ENCODE measurements at places on chromosomes 11 and 22.

DNA sequence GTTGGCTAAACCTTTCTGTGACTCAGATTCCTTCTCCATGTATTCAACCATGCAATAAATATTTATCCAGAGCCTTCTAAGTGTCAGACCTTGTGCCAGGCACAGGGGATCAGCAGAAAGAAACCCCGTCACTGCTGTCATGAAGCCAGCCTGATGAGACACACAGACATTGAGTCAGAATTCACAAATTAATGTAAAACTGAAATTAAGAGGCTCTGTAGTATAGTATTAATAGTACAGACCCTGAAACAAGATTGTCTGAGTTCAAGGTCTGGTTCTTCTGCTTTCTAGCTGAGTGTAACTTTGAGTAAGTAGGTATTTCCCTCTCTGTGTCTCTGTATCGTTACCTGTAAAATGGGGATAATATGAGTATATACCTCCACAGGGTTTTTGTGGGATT, 46.9 kb downstream of the ME3 start:
- DNase-seq, result no peak

GRCh38 chr11:13955971-13956421, 6.5 kb upstream of the SPON1 start:
- peak; percentile 51 for DNase-seq

- no peak for DNase-seq
These were observed 267.4 kb upstream of the CCDC179 start for GRCh38 chr11:23127706-23128105.

DNA sequence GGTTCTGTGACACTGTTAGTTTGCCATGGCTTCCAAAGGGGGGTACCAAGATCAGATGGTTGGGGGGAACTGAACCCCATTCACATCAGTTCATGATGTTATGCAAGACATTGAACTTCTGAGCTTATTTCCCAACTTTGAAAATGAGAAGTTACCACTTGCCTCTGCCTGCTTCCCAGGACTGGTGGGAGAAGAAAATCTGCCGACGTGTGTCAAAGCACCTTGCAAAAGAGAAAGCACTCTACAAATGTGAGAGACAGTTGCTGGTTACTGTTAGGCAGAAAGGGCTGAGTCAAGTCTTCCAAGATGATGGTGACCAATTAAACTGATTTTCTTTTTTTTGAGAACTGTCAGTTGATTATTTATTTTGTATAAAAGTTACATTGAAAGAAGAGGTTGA, 45.6 kb downstream of the SMCO4 start:
- peak; percentile 47 for DNase-seq

DNA sequence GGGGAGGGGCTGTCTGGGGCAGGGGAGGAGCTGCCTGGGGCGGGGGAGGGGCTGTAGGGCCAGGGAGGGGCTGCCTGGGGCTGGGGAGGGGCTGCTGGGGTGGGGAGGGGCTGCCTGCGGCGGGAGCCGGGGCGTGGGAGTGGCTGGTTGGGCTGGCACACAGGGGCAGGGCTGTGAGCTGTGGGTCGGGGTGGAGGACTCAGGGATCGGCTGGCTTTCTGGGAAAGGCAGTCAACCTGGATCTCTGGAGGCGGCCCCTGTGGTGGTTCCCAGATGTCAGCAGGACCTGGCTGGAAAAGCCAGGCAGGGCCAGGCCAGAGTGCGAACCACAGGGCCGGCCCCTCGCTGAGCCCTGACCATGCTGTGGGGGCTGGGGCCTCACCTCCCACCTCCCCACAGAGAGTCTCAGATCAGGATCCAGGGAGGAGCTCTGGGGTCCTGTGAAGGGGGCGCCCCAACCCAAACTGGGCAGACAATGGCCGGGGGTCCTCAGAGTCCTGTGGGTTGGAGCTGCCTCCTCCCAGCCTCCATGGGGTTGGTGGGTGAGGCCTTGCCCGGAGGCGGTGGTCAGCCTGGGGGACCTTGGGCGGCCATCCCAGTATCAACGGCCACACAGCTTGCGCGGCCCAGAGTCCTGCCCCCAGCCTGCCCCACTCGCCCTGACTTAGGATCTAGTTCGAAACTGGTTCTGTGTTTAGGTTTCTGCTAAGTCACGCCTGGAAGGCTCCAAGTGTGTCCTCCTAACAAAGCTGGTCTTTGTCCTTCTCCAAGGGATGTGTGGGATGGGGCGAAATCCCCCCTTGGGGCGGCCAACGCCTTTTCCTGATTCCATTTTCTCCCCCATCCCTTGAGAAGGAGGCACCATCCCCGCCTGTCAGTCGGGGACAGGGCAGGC, 1.9 kb downstream of the MUC5B start:
- DNase-seq, result no peak

DNA sequence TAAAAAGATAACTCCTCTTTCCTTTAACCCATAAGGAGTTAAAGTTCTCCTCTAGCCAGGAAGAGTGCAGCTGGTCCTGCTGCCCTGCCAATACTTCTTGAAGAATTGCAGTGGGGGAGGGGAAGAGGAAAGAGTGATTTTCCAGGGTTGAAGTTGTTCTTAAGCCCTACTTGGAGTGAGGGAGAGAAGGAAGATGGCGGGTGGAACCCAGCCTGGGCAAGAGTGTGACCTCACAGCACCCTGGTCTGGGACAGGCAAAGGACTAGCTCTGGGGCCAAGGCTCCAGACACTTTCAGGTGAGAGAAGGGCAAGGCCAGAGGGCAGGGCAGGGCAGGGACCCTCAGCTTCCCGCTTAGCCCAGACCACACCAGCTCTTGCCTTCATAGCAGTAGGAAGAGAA, 6.6 kb downstream of the TNKS1BP1 start:
- DNase-seq, result no peak

DNA sequence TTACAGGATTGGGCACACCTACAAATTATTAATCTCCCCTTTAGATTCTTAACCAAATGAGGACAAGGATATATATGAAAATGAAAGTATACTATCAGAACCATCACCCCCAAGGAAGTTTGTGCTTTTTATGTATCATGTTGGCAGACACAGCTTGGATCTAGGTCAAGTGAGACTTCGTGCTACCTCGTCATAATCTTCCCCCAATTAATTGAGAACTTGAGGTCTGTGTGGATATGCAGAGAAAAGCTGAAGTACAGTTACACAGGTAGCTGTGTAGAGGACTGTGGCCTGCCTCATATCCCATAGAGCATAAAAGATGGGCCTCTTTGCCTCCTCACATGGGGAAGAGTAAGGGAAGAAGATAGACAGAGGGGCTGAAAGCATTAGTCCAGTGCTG, 45.6 kb downstream of the DNHD1 start:
- no peak for DNase-seq

GRCh38 chr11:58731819-58732218, at the start of gene GLYAT:
Gene GLYAT (minus strand): TSS chr11:58731943. CDS start chr11:58724496, 7,447 bp downstream.
- DNase-seq, result no peak

DNA sequence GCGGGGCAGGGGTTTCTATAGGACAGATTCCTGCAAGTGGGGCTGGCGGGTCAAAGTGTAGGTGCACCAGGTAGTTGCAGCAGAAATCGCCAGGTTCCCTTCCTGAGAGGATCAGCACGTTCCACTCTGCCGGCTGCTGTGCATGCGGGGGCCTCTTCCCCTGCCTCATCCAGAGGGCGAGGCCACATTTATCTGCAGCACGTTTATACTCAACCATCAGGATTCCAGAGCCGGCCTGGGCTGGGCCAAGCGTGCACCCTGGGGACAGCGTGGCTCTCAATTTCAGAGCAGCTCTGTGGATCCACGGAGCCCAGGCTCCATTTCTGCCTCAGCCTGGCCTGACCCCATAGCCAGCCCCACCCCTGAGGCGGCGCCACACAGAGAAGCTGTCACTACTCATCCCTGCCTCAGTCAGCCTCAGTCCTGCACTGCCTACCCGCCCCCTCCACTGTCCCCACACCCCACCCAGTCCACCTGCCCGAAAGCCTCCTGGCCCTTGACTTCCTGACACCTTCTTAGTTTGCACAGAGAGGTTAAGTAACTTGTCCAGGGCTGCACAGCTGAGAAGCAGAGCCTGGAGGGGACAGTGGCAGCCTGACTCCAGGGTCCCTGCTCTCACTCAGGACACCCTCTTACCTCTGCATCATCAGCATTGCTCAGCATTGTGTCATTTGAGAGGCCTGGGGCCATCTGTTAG, 45.9 kb upstream of the RTL6 start:
- no peak for DNase-seq

- DNase-seq, result no peak
These were observed 51.1 kb downstream of the RTN4R start for GRCh38 chr22:20216863-20217499.

- DNase-seq, result peak; percentile 33
These were observed 6.0 kb upstream of the OR5B21 start for GRCh38 chr11:58513747-58514367.

- no peak for DNase-seq
These were observed 12.4 kb downstream of the PICK1 start for GRCh38 chr22:38069372-38070249.
